HCT116 (cell line): ENCODE measurements at places on chromosomes 12 and 14.
A peak's percentile ranks its signal among the peaks of the same experiment; 100 is the strongest.

GRCh38 chr14:101535232-101535631 is 26.1 kb upstream of the DIO3 start:
- DNase-seq = no peak

DNA sequence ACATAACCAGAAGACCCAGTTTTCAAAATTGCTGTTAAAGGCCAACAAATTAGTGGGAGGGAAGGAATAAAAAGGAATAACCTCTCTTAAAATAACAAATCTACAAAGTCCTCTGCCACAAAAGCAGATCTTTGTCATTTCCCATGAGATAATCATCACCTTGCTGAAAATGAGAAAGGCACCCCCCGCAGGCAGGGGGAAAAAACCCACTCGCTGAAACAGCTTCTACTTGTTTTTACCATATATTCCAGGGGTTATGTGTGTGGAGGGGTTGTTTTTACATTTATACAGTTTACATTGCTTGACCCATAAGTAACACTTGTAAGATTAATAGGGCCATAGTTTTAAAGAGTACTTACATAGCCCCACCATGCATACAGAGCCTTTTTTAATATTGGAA is 131.0 kb downstream of the PRICKLE1 start:
- DNase-seq = no peak

DNA sequence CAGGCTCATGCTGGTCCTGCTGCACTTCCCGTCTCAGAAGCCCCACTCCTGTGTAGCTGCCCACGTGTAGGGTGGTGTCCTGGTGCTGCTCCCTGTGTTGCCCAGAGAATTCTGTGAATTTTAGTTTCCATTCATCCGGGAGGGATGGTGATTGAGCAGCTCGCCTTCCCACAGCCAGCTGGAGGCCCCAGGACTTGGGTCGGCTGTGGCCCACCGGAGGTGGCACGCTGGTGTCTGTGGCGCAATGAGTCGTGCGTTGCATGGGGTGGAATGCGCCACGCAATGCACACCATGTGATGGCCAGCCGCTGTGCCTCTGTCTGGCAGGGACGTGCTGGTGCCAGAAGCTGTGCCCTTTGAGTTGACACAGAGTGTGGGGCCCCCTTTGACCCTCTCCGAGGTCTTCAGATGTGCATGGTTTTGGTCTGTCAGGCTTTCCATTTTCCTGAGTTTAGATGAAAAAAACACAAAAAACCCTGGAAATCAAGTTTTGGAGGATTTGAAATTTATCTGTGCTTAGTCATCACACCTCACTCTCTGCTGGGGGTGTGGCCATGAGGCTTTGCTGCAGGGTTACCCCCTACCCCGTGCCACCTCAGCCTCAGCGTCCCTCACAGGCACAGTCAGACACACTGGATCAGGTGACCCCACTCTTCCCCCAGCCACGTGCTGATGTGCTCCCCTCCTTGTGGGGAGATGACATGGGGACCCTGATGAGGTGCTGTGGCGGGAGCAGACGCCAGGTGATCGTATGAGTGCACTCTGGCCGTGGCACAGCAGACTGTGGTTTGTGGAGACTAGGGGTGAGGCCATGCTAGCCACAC is 64.6 kb downstream of the EP400 start:
- DNase-seq = no peak

DNA sequence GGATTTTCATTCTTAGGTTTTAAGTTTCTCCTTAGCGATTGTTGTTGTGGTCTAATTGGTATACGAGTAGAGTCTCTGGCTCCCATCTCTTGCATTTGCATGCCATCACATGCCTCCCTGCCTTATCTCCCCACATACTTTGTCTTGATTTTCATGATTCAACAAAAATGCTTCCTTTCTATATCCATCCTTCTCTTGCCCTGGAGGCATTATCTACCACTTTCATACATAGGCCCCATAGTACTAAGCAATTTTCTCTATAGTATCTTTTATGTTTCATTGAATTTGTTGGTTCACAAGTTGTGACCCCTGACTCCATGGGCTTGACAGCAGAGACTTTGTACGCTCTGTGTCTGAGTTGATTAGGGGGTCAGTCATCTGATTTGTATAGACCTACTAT is 226.1 kb downstream of the ACSS3 start:
- DNase-seq = no peak

DNA sequence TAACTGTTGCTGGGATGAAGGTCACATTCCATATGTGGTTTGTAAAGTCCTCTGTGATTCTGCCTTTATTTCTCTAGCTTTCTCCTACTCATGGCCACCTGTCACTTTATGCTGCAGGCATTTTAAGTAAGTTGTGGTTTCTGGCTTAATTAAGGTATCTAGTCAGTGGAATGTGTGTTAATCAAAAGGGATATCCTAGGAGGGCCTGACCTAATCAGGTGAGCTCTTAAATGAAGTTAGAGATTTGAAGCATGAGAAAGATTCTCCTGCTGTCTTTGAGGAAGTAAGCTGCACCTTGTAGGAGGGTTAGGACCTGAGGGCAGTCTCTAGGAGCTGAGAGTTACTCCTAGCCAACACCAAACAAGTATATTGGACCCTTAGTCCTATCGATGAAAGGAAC is 90.3 kb downstream of the ETNK1 start:
- DNase-seq = no peak

DNA sequence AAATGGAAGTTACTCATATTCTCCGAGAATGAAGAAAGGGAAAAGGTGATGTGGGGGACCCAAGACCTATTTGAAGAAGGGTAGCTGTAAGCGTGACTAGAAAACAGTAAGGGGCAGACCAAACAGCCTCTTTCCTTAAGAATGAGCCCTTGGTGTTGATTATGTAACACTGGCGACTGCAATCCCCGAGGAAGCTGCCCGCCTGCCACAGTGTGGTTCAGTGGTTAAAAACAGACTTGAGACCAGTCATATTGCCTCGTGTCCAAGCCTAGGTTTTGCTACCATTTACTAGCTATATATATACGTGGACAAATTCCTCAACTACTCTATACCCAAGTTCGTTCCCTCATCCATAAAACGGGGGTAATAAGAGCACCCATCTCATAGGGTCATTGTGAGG is 49.1 kb downstream of the SSPN start:
- no peak for DNase-seq

GRCh38 chr12:42468341-42468821 is 121.2 kb downstream of the PRICKLE1 start:
- no peak for DNase-seq

GRCh38 chr12:21989819-21990412 is 48.7 kb upstream of the ABCC9 start:
- peak; percentile 13 for DNase-seq

GRCh38 chr12:24728826-24729225 is 220.1 kb downstream of the BCAT1 start:
- no peak for DNase-seq

- DNase-seq = no peak
Measured at GRCh38 chr12:120639771-120640721, at the start of gene CABP1. CABP1 (plus strand) TSS chr12:120640626; CDS start chr12:120640686, 60 bp downstream.

GRCh38 chr14:64800000-64800399 is 79.7 kb downstream of the SPTB start:
- peak; percentile 36 for DNase-seq

- DNase-seq = peak; percentile 38
Measured at GRCh38 chr14:23153851-23154796, 29.3 kb downstream of the SLC7A8 start.

DNA sequence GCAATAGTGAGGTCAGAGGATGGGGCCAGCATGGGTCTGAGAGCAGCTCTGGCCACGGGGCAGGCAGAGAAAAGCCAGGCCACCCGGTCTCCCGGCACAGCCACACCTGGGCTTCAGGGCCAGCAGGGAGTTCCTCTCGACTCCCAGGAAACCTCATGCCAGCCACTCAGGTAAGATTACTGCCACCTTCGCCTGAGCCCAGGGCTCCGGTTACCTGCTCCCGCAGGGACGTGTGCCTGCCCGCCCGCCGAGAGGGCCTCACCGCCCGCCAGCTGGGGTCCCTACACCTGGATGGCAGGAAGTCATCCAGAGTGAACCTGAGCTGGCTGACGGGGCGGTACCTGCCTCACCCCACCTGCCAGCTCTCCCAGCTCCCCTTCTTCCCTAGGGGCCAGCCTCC is 7.3 kb downstream of the JAG2 start:
- no peak for DNase-seq

GRCh38 chr12:131759176-131759575 is 48.3 kb downstream of the SFSWAP start:
- no peak for DNase-seq

DNA sequence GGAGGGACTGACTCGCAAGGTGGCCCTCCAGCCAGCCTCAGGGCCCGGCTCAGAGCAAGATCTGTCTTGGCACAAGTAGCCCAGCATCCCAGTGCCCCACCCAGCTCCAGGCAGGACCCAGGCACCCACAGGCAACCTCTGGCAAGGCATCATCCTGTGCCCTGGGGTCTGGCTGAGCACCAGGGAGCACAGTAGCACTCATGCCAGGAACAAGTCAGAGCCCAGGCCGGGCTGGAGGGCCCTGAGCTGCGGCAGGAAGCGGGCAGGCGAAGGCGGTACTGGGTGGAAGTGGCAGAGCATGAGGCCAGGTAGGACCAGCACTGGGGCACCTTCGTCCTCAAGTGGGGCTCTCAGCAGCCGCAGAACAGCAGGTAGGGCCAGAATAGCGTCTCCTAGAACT is 5.2 kb upstream of the DIO3 start:
- no peak for DNase-seq
